ENCODE measurements at places on chromosomes 1 and 21. TPM values are rescaled to one million over a fixed set of nuclear protein-coding genes. Genes with fewer than 3 reads are reported as not detected.

DNA sequence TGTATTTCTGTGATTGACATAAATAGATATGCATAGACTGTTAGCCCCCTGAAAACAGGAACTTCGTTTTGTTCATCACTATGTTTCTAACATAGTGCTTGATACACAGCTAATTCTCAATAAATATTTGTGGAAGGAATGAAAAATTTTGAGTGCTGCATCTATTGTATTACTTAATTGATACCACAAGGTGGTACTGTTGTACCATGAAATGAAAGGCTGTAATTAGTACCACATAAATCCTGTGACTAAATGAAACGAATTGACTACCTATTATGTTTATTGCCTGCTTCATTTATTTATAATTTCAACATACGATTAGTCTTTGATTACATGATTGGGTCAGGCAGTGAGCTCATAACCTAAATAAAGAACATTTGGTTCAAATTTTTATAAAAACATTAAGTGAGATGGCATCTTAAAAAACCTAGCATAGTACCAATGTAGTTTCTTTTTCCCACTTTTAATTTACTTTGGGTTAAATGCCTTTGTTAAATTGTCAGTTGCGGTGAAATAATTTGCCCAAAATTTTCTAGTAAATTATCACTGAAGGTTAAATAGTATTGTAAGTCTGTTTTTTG, 15.0 kb upstream of the TGFB2 start:
- DNase-seq: no peak

DNA sequence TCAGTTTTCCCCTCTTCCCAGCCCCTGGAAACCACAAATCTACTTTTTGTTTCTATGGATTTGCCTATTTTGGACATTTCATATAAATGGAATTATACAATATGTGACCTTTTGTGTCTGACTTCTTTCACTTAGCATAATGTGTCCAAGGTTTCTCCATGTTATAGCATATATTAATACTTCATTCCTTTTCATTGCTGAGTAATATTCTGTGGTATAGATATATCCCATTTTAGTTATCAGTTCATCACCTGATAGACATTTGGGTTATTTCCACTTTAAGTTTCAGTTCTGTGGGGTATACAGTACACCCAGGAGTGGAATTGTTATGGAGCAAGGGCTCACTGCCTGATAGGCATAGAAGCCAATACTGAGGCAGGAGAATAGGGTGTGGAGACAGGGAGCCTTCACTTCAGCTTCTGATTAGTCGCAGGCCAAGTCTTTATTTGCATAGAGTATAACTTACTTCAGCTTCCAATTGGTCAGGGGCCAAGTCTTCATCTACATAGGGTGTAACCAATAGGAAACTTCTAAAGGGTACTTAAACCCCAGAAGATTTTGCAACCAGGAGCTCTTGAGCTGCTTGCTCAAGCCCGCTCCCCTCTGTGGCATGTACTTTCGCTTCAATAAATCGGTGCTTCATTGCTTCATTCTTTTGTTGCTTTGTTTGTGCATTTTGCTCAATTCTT, 8.3 kb upstream of the NVL start:
- DNase-seq: no peak

Gene TFF2
- total RNA-seq: 0.98 TPM

Gene LHX8
- total RNA-seq: not detected

Gene FAM167B
- 2.8 TPM for total RNA-seq
